ENCODE measurements at places on chromosomes 5 and 9.

- no peak for DNase-seq
These were observed 148.4 kb upstream of the NFIL3 start for GRCh38 chr9:91572044-91572443.

DNA sequence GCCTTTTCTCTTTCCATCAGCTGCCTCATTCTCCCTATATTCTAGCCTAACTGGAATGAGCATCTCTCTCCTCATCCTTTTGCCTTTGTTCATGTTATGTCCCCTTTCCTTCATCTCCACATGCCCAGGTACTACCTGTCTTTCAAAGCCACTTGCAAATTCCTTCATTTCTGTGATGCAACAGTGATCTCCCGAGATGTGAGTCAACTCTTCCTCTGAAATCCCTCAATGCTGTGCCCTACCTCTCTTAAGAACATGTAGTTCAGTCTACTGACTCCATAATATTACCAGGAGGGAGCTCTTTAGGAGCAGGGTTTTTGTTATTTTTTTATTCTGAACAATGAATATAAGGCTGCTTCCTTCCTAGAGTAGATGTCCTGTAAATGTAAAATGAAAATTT lies 91.6 kb downstream of the ZNF462 start:
- no peak for DNase-seq

- no peak for DNase-seq
These were observed 1.1 kb upstream of the LCN9 start for GRCh38 chr9:135661816-135662560.

DNA sequence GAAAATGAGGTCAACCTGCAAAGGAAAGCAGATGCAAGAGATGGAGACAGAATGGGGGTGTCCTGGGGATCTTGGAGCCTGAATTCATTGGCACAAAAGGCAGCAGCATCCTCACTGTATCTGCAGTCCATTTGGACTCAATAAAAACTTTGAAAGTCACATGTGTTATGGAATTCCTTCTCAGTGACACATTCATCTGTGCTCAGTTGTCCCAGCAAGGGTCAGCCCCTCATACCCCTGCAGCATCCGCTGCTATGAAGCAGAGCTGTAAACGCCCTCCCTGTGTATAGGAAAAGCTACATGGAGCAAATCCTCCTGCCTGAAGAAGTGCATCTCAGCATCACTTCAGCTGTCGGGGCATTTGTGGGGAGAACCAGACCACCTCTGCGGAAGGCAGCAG lies 14.5 kb upstream of the RARS1 start:
- DNase-seq: no peak

GRCh38 chr5:30040488-30041118 lies 1152.9 kb upstream of the CDH6 start:
- no peak for DNase-seq

DNA sequence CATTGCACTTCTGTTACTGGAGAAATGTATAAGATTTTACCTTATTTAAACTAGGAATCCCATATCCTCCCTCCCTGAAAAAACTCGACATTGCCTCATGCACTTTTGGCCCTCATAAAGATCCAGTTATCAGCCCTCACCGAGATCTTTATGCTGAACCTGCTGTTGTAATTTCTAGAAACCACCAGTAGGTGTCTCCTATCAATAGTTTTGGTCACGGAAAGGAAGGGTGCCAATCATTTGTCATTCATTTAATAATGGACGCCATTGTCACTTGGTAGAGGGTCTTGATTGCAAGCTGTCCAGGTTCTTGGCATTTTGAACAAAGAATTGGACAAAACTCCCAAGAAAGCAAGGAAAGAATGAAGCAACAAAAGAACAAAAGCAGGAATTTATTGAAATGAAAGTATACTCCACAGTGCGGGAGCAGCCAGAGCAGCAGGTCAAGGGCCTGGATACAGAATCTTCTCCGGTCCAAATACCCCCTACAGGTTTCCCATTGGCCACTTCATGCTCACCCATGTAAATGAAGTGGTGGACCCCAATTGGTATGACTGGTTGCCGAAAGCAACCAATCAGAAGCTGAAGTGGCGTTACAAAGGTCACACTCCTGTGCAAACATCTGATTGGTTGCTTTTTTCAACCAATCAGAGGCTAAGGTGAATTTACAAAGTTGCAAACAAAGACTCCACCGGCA lies 524.3 kb downstream of the PSAT1 start:
- no peak for DNase-seq

GRCh38 chr9:89949111-89949510 lies 344.3 kb downstream of the GADD45G start:
- no peak for DNase-seq

DNA sequence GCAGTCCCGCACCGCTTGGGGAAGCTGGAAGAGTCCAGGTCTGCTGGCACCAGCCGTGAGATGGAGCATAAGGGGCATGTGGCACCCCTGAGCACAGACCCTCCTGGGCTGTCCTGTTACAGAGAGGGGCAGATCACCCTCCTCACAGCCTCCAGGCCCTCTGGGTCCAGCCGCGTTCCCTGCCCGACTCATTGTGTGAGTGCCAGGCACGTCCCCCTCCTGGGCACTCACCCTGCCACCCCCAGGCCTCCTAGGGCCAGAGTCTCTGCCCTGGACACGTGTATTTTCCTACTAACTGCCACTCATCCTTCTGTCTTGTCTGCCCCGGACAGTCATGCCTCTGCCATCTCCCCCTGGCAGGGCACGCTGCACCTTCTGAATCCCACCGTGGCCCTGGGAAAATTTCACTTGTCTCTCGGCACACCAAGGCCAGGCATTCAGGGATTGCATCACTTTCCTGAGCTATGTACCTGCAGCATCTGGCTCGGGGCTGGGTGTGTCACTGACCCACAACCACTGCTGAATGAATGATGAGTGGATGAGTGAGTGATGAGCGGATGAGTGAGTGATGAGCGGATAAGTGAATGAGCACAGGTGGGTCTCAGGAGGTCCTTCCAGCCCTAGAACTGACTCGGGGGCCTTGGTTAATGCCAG lies 21.5 kb upstream of the FCN1 start:
- DNase-seq: no peak

DNA sequence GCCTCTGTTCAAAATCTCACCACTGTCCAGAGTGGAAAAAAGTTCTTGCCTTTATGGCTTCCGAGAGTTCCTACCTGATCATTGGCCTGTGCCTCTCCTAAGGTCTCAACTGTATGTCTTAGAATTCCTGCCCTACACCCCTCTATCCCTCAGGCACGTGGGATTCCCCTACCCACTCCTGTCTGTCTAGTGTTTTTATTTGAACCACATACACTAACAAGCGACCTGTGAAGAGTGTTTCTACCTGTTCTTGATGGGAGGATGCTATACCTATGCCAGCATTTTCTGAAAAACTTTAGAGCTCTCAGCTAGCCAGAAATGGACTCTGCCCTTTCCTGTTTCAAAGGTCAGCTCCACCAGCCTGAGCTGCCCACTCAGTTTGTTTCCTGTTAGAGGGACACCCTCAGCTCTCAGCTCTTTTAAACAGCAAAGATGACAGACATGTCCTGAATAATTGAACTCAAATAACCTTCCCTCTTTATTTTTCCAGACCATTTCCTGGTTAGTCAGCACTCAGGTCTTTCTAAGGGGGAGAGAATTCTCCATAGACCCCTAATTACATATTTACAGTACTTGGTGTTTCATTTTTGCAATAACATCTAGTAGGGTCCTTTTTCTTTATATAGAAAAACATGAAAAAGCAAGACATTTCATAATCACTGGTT lies 214.8 kb downstream of the AOPEP start:
- no peak for DNase-seq

DNA sequence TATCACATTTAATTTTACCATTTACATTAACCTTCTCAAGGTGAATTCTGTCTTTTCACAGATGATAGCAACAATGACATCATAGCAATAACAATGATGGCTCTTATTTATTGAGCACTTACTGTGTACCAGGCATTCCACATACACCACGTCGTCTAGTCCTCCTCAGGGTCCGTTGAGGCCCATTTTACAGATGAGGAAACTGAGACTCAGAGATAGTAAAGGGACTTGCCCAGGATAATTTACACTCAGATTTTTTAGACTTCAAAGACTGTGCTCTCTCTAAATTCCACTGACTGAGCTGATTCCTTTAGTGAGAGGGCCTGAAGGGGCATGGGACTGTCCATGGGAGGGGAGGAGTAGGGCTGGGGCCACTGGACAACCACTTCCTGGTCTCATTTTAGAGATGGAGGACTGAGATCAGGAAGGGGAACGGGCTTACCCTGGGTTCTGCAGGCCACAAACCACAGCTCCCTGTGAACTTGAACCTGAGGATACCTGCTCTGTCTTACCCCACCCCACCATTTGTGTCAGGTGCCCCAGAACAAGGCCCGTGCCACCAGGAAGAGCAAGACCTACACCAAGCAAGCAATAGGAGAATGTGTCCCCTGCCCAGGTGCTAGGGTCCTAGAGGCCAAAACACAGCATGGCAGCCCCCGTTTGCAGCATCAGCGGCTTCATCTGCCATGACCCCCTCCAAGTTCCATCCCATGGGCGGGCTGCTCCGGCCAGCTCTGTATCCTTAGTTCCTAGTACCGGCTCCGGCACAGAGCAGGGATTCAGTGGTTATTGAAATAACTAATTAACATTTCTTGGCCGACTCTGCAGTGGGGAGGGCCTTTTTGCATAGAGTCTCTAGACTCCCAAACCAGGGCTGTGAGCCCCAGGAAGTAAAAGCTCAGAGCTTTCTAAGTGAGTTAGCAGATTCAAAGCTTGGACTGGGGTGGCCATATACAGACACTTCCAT lies 96.6 kb downstream of the RGS3 start:
- no peak for DNase-seq

DNA sequence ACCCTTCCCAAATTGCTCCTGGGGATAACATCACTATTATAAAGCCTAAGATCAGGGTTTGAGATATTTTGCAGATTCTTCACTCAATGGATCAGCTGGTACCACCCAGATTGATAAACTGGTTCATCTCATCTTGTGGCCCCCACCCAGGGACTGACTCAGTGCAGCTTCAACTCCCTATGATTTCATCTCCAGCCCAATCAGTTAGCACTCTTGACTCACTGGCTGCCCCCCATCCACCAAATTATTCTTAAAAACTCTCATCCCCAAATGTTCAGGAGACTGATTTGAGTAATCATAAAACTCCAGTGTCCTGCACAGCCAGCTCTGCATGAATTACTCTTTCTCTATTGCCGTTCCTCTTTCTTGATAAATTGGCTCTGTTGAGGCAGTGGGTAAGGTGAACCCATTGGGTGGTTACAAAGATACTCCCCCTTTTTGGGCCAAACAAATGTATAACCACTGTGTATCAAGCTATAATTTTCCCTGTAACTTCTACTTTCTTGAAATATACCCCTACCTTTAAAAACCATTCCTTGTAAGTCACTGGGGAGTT lies 263.3 kb upstream of the IL12B start:
- DNase-seq: no peak

- no peak for DNase-seq
These were observed 2041.4 kb upstream of the CDH9 start for GRCh38 chr5:29079771-29080170.

DNA sequence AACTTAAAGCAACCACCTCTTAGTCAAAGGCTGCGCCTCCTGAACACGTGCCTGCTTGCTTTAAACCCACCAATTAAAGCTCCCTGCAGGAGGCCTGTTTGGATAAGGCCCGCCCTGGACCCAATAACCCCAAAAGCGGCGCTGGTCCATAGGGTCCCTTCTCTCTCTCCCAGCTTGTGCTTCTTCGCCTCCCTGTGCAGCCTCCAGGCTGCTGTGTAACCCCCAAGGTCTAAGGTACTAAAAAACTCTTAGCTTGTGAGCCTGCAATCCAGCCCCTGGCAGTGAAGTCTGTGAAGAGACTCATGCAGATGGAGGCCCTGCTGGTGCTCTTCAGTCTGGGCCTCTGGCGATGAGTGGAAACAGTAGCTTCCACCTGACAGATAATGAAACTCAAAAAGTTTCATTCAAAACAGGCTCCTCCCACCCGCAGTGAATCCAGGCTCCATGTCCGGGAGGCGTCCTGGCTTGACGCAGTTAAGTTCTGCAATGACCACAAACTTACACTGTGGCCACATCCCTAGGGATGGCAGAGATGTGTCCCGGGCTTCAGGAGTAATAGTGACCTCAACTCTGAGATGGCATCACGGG lies 97.3 kb downstream of the PRRT1B start:
- no peak for DNase-seq

- no peak for DNase-seq
These were observed 96.1 kb upstream of the DNAH5 start for GRCh38 chr5:14040542-14040941.

DNA sequence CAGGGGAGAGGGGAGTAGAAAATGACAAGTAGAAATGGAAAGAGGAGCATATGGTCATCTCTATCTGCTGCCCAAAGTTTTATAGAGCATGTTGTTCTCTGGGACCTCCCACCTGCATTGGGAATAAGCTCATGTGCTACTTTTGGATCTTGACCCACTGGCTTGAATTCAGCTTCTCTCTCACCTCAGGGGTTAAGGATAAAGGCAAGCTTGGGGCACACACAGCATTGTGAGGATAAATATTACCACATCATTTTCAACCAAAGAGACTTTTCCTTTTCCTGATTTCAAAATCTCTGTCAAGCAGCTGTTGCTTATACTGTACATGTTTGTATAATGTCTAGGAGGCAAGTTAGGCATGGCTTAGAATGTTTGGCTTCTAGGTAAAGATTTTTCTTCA lies 16.6 kb downstream of the ATP10B start:
- DNase-seq: no peak

DNA sequence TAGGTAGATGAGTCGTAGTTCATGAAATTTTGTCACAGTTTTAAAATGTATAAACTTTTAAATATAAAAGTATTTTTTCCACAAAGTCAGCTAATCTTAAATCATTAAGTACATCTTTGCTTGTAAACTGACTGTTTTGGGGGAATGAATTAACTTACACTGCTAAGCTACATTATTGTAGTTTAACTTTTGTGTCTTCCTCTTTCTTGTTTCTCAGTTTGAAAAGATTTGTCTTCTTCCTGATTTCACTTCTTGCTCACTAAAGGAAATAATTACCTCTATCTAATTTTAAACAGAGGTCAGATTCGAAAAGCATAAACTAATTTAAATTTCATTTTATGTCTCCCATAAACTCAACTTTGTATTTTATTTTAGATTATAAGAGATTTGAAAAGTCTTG lies 5.7 kb downstream of the NIPSNAP3B start:
- DNase-seq: no peak

DNA sequence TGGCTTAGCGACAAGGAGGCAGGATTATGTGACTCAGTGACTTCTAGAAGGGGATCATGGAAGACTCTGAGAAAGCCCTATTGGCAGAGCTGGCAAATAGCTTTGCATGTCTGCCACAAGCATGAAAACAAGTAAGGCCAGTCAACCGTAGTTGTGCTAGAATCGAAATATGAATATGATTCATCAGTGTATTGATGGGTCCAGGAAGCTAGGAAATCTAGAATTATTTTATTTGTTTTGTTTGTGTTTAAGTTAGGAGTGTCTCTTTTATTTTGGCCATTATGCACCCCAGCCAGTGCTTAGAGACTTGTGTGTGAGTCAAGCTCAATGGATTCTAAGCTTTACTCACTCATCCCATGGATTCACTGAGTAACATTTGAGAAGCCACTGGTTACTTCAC lies 3.8 kb upstream of the ITGA2 start:
- no peak for DNase-seq

DNA sequence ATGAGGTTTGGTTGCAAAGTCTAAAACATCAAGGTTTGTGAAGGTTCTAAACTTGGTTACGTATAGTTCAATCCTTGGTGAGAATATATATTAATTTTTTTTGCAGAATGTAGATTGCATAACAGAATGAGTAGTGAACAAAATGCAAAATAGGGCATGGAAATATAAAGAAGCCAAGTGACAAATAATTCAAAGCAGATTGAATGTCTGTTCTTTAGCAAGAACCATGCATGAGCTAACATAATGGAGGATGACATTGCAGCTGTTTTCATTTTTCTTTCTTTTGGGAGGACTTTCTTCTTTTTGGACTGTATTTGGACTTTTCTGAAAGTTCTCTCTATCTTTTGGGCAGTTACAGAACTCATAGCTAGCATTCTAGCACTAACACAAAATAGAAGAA lies 194.8 kb upstream of the MRPS30 start:
- DNase-seq: no peak

Measured in stimulated activated CD4-positive, alpha-beta T cell treated with anti-CD3 and anti-CD28 coated beads, Interleukin-1b, Interleukin-23, amount 100 ng/mL, for 1 hour (primary cell).